Occipital lobe (tissue), 3 donors: ENCODE measurements at places on chromosomes 5 and 9. TPM values are rescaled to one million over a fixed set of nuclear protein-coding genes. Genes with fewer than 3 reads are reported as not detected.

OR13F1 gene
- total RNA-seq: not detected

DNA sequence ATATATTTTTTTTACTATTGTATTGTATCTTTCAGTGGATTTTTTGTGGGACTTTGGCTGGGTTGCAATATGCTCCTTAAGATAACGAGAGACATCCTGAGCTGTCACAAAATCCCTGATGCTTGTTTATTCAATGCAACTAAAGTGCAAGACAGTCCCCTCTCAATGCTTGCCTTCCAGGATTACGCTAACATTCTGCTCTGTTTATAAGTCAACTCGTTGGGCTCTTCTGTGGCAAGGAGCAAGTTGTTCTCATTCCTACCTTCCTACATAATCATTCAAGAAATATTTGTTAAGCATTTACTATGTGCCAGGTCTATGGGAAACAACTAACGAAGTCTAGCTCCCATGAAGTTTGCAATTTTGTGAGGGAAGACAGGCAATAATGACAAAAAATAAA is 40.4 kb downstream of the JAKMIP2 start:
- no peak for DNase-seq

- DNase-seq: no peak
Observed at GRCh38 chr9:123020796-123021195, 12.7 kb upstream of the GPR21 start.

- DNase-seq: no peak
Observed at GRCh38 chr5:180107005-180107404, 35.4 kb upstream of the RNF130 start.

- DNase-seq: no peak
Observed at GRCh38 chr9:68619072-68619471, 78.4 kb upstream of the TMEM252 start.

GRCh38 chr5:144254552-144254951 is 83.9 kb downstream of the KCTD16 start:
- DNase-seq: no peak

- DNase-seq: no peak
Observed at GRCh38 chr5:90560771-90561170, 2.2 kb downstream of the ADGRV1 start.

DNA sequence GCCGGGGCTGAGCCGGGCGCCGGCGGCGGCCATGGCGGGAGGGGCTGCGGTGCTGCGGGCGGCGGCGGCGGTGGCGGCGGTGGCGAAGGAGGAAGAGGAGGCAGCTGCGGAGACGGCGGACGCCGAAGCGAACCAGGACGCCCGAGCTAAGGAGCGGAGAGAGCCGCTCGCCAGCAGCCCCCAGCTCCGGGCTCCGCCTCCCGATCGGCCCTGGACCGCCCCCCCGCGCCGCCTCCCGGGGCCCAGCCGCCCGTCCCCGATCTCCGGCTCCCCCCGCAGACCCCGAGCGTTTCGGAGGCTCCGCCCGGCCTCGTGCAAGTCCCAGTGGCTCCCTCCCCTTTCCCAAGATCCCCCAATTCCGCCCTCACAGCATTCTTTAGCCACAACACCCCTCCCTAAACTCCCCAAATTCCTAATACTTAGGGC is at the start of gene ASTN2:
Gene ASTN2, minus strand, starts transcription at position 152 of the 426 bp plus-strand sequence. Its CDS starts 119 bp downstream, at position 33.
- DNase-seq: peak; percentile 48

GRCh38 chr9:134185536-134186011 is 21.2 kb upstream of the RNU6ATAC start:
- DNase-seq: no peak

DNA sequence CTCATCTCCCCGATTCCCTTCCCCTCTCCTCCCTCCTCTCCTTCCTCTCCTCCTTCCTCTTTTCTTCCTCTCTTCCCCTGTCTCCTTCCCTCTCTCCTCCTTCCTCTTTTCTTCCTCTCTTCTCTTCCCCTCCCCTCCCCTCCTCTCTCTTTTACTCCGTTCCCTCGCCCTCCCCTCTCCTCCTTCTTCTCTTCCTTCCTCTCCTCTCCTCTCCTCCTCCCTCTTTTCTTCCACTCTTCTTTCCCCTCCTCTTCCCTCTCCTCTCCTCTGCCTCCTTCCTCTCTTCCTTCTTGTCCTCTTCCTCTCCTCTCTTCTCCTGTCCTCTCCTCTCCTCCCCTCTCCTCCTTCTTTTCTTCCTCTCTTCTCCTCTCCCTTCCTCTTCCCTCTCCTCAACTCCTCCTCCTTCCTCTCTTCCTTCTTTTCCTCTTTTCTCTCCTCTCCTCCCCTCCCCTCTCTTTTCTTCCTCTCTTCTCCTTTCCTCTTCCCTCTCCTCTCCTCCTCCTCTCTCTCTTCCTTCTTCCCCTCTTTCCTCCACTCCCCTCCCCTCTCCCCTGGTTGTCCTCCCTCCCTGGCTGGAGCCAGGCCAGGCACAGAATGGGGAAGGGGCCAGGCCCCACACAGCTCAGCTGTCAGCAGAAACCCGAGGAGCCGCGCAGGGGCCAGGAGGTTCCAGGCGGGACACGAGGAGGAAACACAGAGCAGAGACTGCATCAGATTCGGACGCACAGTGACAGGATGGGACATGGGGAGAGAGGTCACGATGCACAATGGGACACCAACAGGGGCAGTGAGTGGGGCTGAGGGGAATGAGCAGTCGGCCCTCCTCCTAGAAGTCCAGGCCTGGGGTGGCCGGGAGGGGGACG is 48.0 kb downstream of the CAMK2A start:
- no peak for DNase-seq

DNA sequence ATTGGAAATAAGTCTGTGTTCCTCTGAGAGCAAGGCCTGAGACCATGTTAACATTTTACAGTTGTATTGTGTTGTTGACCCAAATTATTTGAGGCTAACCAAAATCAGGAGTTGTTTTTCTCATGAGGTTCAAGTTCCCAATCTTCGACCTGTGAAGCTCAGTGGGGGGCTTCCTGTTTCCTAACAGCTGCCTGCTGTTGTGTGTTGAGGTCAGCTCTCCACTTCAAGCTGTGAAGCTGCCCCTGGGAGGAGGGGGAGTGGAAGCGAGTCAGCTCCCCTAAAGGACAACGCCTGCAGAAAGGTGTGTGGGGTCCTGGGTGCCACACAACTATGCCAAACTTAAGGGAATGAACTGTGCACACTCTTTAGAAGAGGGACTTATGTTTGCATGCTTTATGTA is 295.5 kb downstream of the IRX1 start:
- no peak for DNase-seq

DNA sequence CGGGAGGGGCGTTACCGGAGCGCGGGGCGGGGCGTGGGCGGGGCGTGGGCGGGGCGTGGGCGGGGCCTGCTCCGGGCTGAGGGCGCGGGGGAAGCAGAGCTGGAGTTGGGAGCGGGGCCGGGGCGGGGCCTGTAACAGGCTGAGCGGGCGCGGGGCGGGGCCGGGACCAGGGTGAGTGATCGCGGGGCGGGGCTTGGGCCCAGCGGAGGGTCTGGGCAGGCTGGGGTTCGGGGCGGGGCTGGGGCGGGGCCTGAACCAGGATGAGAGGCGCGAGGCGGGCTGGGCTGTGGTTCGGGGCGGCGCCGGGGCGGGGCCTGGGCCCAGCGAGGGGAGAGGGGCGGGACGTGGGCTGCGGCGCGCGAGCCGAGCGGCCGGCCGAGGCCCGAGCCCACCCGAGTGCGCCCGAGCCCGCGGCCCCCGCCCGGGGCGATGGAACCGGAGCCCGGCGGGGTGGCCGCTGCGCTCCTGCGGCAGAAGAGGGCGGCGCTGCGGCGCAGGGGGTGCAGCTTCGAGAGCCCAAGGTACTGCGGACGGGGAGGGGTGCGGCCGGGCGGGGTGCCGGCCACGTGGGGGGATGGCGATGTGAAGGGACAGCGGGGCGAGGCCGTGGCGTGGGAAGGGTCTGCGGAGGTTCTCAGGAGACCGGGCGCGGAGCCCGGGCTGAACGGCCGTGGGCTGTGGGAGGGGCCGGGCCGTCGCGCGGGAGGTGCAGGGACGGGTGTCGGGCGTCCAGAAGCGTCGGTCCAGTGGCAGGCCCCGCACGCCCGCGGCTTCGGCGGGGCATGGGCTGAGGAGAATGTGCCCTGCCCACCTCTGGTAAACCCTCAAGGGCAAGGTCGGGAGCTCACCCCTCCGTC is 39.5 kb upstream of the GARNL3 start:
- DNase-seq: peak; percentile 98

DNA sequence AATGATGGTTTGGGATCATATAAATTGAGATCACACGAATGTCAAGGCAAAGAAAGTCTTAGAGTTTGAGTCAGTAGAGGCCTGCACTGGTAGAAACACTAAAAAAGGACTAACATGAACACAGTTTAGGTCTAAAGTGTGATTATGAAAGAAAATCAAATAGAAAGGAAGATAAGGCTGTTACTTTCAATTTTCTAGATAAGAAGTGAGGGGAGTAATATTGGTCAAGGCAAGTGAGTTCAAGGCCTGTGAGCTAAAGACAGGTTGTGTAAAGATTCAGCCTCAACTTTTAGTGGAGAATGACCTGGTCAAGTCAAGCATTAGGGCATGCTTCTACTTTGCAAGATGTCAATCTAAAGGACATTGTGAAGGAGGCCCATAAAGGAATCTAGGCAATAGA is 19.0 kb downstream of the VLDLR start:
- DNase-seq: no peak

ICE1 gene
- total RNA-seq: 57.6 TPM

PRDM9 gene
- total RNA-seq: not detected

DNA sequence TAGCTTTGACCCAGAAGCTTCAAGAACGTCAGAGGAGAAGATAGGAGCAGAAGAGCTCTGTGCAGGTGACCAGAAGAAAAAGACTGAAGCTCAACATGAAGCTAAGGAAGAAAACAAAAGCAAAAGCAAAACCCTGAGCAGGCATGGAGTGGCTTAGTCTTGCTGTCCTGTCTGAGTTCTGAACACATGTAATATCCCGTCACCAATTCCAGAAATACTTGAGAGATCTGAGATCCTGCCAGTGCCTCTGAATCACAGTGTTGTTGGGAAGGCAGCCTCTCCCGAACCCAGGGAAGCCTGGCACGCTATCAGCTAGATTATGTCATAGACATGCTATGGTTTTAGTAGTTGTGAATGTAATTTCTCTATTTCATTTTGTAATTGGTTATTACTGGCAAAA is 235.7 kb downstream of the ICE1 start:
- DNase-seq: peak; percentile 48

DNA sequence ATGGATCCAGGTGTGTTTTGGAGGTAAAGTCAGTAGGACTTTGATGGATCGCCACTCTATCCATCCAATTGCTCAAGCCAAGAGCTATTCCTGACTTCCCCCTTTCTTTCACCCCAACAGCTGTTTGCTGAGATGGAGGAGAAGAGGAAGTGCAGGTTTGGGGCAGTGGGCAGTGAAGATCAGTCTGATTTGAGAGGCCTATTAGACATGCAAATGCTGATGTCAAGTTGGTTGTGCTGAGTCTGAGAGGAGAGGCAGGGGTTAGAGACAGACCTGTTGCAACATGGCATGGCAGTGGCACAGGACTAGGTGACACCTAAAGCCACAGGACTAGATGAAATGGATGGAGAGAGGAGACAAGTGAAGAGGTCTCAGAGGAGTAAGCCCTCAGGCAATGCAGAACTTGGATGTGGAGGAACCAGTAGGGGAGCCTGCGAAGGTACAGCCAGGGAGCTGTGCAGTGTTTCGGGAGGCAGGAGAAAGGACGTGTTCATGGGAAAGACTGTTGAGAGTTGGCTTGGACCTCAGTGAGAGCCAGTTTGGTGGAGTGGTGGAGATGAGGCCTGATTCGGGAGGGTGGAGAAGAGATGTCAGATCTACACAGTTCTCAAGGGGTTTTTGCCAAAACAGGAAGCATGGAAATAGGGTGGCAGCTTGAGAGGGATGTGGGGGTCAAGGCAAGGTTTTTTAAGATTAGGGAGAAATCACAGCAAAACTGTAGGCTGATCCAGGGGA is 175.0 kb downstream of the MACROH2A1 start:
- no peak for DNase-seq

DNA sequence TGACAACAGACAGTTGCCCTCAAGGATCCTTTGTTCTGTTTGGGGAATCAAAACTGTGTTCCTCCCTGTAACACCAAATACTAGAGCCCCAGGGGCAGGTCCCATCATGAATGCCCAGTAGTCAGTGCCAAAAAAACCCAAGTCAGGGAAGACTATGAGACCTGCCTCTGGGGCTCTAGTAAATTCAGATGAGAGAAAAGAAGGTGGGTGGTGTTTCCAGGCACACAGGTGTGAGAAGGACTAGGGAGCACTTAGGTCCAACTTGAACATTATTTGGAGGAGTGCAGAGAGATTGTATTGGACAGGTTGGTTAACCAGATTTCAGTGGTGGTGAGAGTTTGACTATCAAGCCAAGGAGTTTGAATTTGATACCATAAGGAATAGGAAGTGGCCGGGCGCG is 52.0 kb downstream of the SLC22A5 start:
- no peak for DNase-seq

AK8 gene
- 1.1 TPM for total RNA-seq

TSSK1B gene
- 0.16 TPM for total RNA-seq

DNA sequence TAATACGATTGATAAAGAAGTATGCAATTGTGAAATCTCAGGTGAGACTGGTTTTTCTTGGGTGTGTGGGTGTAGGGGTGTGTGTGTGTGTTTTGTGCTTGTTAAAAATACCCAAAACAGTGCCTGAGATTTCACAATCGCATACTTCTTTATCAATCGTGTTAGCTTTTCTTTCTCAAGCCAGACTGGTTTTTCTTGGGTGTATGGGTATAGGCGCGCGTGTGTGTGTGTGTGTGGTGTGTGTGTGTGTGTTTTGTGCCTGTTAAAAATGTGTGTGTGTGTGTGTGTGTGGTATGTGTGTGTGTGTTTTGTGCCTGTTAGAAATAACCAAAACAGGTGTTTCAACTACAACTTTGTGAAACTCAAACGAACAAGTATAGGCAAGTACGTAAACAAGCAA is 53.7 kb downstream of the CERT1 start:
- DNase-seq: no peak

GRCh38 chr5:61308712-61309111 is 23.3 kb upstream of the ZSWIM6 start:
- no peak for DNase-seq

GRCh38 chr5:10317825-10318682 is 10.4 kb upstream of the CMBL start:
- no peak for DNase-seq

PCDHB2 gene
- 14.2 TPM for total RNA-seq

HTR1A gene
- total RNA-seq: 18.2 TPM

- no peak for DNase-seq
Observed at GRCh38 chr5:108101821-108102220, 280.1 kb downstream of the FBXL17 start.

GRCh38 chr5:39412721-39413394 is 11.9 kb downstream of the DAB2 start:
- DNase-seq: no peak
